ENCODE measurements at places on chromosomes 5 and 9. TPM values are rescaled to one million over a fixed set of nuclear protein-coding genes. Genes with fewer than 3 reads are reported as not detected.

SLC27A4 gene
- 9.3 TPM for total RNA-seq

BARX1 gene
- not detected for total RNA-seq

SLC9A3 gene
- 0.17 TPM for total RNA-seq

ZNF367 gene
- total RNA-seq, result 0.09 TPM

PCDHGC4 gene
- 3.3 TPM for total RNA-seq

NTMT1 gene
- total RNA-seq, result 25.1 TPM

MARVELD2 gene
- 0.16 TPM for total RNA-seq

ADRA1B gene
- not detected for total RNA-seq

DNAJA1 gene
- 124 TPM for total RNA-seq

ENG gene
- total RNA-seq, result 13.9 TPM

B4GALT1 gene
- 19.9 TPM for total RNA-seq

WDR38 gene
- total RNA-seq, result not detected
